ENCODE measurements at places on chromosomes 13 and 19.

DNA sequence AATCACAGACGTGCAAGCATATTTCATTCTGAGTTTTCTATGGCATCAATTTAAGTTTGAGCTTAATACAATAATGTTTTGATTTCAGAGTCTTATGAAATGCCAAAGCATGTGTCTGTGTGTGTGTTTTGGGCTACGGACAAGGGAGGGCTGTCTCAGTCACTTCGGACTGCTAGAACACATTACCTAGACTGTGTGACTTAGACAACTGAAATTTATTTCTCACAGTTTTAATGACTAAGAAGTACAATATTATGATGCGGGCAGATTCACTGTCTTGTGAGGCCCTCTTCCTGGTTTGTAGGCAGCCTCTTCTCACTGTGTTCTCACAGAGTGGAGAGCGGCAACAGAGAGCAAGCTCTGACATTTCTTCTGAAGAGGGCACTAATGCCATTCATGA lies 1202.0 kb downstream of the EFNB2 start:
- no peak for DNase-seq

DNA sequence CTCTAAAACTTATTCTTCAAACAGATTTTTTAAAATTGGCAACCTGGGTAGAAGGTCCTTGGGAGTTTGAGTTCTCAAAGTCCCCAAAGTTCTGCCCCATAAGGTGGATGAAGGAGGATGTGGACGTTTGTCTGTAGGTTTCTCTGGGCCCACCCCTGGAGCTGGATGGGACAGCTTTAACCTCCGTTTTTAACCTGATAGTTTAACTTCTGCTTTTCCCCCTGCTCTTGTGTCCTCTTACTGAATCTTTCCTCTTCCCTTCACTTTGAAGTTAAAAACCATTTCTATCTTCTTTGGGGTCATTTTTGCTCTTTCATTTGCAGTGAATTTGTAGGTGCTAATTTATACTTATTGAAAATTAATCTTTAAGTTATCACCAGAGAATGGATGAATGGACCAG lies 79.1 kb downstream of the ESD start:
- DNase-seq, result no peak

GRCh38 chr13:110399801-110400200 lies 92.7 kb downstream of the COL4A2 start:
- no peak for DNase-seq

DNA sequence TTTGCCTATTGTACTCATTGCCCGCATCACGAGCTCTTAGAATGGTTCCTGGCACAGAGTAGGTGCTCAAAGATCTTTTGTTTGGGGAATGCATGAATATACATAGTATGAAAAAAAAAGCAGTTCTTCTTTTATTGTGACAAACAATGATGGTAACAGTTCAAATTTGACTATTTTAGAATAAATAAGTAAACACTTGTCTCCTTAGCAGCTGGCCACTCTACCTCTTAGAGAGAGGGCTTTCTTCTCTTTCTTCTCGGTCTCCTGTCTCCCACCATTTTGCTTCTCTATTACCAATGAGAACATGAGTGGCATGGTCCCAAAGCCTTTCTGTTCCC lies 639 bp upstream of the SLAIN1 start:
- DNase-seq, result no peak

GRCh38 chr19:19447536-19448237 lies 42.2 kb downstream of the GATAD2A start:
- no peak for DNase-seq

DNA sequence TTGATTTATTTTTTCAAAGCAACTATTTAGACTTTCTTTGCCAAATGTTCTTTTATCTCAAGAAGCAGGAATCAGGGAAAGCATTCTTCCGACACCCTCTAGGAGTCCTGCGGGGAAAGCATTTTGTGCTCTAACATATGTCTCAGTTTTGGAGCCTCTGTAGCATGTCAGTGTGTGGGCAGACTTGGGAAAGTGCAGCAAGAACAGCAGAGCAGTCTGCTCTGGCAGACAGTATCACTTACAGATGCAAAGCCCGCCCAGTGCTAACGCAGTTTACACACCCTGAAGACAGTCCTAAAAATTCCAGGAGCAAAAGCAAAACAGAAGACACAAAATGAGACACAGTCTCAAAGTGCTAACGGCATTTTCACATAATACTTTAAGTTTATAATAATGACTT lies 393.5 kb downstream of the KLF12 start:
- DNase-seq, result no peak

GRCh38 chr13:27770809-27771208 lies 21.5 kb upstream of the GSX1 start:
- no peak for DNase-seq

DNA sequence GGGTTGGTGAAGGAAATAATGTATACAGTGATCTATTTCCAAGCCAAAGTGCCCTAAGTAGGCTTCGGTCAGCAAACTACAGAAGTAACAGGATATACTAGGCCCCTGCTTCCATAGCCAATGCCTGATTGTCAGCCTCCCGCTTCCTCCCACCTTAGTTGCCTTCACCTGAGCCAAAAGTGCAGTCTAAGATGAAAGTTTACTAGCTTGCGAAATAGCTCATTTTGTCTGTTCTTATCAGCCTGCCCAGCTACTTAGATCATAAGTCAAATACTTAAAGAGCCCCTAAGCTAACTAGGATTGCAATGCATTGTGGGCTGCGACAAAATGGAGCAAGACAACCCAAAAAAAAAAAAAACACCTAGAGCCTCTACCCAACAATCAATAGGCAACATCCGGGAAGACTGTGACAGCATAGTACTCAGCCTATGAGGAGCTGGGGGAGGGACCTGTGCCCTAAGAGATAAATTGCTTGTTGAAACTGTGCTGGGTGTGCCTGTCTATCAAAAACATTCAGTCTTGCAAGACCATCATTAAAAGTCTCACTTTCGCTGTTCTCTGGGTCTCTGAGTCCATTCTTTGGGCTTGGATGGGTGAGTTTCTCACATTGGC lies 454.7 kb upstream of the TSHZ3 start:
- DNase-seq, result no peak

- no peak for DNase-seq
Observed at GRCh38 chr13:112809332-112810315, 119.8 kb downstream of the ATP11A start.

GRCh38 chr13:73449252-73449651 lies 390.4 kb downstream of the KLF5 start:
- no peak for DNase-seq

- DNase-seq, result no peak
Observed at GRCh38 chr19:8028951-8029491, 23.5 kb upstream of the CCL25 start.

- peak; percentile 88 for DNase-seq
Observed at GRCh38 chr19:47863514-47863936, 4.5 kb downstream of the TPRX2 start.

- no peak for DNase-seq
Observed at GRCh38 chr19:9857920-9858746, 23.0 kb downstream of the PIN1 start.

DNA sequence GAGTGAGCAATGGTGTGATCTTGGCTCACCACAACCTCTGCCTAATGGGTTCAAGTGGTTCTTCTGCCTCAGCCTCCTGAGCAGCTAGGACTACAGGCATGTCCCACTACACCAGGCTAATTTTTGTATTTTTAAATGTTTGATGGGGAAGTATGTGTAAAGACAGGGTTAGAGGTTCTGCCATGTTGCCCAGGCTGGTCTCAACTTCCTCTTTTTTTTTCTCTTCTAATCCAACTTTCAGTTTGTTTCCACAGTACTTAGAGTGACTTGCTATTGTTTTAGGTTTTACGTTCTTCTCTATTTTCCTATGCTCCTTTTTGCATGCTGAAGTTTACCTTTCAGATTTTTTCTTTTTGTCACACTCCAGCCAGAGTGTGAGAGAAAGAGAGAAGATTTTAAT lies 1433.0 kb downstream of the UQCRFS1 start:
- DNase-seq, result no peak

- DNase-seq, result peak; percentile 32
Observed at GRCh38 chr13:44331912-44332851, 41.4 kb upstream of the SERP2 start.

DNA sequence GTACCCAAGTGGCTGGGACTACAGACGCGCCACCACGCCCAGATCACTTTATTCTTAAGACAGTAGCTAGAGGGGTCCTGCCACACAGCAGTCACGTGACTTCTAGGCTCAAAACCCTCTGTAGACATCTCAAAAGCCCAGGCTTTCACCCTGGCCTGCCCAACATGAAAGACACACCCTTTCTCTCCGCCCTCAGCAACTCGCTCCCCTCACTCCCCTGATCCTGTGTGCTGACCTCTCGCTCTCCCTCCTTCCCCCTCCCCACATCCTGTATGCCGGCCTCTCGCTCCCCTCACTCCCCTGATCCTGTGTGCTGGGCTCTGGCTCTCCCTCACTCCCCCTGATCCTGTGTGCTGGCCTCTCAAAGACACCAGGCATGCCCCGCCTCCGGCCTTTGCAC lies 77.4 kb downstream of the SLC15A1 start:
- DNase-seq, result no peak

DNA sequence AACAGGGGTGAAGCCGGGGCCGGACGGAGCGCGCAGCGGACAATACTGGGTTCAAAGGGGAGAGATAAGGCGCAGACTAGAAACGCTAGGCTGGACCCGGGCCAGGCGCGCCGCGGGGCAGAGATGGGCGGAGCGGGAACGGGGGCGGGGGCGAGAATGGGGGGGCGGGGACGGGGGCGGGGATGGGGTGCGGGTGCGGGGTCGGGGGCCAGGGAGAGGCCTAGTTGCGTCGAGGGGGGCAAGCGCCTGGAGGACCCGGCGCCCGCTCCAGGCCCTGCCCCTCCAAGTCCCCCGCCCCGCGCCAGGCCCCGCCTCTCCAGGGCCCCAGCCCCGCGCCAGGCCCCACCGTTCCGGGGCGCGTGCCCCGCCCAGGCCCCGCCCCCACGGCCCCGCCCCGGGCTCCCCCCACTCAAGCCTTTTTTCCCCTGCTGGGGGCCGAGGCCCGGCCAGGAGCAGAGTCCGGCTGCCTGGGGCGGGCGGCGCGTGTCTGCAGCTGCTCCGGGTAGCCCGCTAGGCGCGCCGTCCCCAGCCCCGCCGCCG lies at the start of gene CERS4:
TSS of gene CERS4 (plus strand) at position 449 of the 540 bp plus-strand sequence. CDS start 41,707 bp downstream, outside the sequence.
- peak; percentile 70 for DNase-seq

- peak; percentile 50 for DNase-seq
Observed at GRCh38 chr19:35118268-35119020, 2.8 kb downstream of the FXYD3 start.

DNA sequence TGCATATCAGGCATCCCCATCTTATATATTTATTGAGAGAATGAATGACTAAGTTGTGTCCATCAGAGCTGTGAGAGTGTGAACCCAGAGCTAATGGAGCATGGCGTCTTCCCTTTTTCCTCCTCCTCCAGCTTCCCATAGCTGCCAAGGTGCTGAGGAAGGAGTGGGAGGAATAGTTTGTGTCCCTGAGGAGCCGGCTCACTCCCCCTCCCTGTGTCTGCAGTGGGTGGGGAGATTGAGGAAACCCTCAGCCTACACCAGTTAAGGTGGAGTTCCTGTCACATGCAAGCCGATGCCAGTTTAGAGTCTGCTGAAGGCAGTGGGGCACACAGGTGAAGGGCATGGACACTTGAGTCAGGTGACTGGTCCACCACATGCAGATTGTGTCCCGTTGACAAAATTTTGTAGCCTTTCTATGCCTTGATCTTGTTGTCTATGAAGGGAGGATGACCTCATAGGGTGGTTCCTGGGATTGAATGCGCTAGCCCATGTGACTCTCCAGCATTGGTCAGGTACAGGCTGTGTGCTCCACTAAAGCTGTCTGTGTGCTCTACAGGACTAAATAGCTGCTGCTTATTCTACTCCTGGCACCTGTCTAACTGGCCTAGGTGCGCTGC lies 47.6 kb upstream of the GPI start:
- no peak for DNase-seq

GRCh38 chr19:46913198-46913851 lies 52.5 kb downstream of the ARHGAP35 start:
- no peak for DNase-seq

DNA sequence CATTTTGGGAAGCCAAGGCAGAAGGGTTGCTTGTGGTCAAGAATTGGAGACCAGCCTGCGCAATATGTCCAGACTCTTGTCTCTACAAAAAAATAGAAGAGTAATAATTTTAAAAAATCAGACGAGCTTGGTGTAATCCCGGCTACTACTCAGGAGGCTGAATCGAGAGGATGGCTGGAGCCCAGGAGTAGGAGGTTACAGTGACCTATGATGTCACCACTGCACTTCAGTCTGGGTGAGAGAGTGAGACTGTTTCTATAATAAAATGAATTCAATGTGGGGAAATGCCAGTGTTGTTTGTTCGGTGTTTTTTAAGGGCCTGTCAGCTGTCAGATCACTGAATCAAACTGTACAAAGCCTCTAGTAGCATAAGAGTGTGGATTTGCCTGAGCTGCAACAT lies 1.2 kb upstream of the FBXL3 start:
- no peak for DNase-seq

- DNase-seq, result no peak
Observed at GRCh38 chr13:18952225-18953016, 229.2 kb downstream of the TUBA3C start.

DNA sequence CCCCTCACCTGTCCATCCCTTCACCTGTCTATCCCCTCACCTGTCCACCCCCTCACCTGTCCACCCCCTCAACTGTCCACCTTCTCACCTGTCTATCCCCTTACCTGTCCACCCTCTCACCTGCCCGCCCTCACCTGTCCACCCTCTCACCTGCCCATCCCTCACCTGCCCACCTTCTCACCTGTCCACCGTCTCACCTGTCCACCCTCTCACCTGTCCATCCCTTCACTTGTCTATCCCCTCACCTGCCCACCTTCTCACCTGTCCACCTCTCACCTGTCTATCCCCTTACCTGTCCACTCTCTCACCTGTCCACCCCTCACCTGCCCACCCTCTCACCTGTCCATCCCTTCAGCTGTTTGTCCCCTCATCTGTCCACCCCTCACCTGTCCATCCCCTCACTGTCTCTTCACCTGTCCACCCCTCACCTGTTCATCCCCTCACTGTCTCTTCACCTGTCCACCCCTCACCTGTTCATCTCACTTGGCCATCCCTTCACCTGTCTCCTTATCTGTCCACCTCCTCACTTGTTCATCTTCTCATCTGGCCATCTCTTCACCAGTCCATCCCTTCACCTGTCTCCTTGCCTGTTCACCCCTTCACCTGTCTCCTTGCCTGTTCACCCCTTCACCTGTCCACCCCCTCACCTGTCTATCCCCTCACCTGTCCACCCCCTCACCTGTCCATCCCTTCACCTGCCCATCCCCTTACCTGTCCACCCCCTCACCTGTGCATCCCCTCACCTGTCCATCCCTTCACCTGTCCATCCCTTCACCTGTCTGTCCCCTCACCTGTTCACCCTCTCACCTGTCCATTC lies 12.7 kb upstream of the KANK2 start:
- DNase-seq, result no peak

GRCh38 chr13:41621716-41622431 lies 164.5 kb downstream of the RGCC start:
- DNase-seq, result no peak

DNA sequence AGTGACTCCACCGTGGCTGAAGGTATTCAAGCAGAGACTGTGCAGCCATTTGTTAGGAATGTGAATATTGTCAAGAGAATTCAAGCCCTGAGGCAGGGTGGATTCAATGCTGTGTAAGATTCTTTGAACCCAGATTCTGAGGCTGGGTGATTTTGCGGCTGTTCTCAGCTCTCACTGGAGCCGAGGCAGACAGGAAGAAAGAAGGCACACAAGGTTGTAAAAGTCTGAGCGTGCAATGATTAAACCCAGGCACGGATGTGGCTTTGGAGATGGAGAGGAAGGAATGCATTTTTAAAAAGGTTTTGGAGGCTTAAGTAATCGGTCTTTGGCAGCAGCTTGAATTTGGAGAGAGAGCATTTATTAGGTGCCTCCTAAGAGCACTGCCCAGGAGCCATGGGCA lies 187.9 kb downstream of the KATNAL1 start:
- DNase-seq, result no peak

All from left colon (tissue), 2 donors.